Heart left ventricle (tissue), 16 donors: ENCODE measurements at places on chromosomes 3 and 15. TPM values are rescaled to one million over a fixed set of nuclear protein-coding genes. Genes with fewer than 3 reads are reported as not detected.

CCRL2 gene
- polyA plus RNA-seq, result 1.9 TPM

SV2B gene
- 0.42 TPM for polyA plus RNA-seq

KCNH8 gene
- polyA plus RNA-seq, result not detected

GOLGA8T gene
- 0.07 TPM for polyA plus RNA-seq

FBXW12 gene
- polyA plus RNA-seq, result not detected

ARHGAP11A gene
- polyA plus RNA-seq, result 0.87 TPM

KCNMB2 gene
- 0.37 TPM for polyA plus RNA-seq

ARHGAP31 gene
- polyA plus RNA-seq, result 28.6 TPM

C3orf33 gene
- polyA plus RNA-seq, result 2.9 TPM

NEO1 gene
- polyA plus RNA-seq, result 4.4 TPM

ROBO1 gene
- polyA plus RNA-seq, result 2.2 TPM

SOX14 gene
- not detected for polyA plus RNA-seq

DZIP3 gene
- 5.2 TPM for polyA plus RNA-seq
